ENCODE measurements at places on chromosomes 2 and 18.

DNA sequence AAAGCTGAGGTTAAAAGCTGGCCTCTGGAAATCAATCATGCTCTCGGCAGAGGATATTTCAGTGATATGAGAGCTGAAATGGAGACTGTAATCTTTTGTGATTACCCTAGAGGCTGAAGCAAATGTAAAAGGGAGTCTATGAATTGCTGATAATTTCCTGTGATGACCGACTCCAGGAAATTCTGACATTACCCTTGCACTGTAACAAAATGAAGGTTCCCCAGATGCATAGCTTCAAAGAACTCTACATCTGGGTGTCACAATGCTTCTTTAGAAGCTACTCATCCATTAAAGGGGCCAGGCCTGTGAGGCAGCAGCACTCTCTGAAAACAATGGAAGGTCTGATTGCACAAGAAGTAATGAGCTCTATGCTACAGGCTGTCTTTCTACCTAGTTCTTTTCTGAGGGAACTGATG, 268.2 kb upstream of the SESTD1 start:
- DNase-seq, result no peak

DNA sequence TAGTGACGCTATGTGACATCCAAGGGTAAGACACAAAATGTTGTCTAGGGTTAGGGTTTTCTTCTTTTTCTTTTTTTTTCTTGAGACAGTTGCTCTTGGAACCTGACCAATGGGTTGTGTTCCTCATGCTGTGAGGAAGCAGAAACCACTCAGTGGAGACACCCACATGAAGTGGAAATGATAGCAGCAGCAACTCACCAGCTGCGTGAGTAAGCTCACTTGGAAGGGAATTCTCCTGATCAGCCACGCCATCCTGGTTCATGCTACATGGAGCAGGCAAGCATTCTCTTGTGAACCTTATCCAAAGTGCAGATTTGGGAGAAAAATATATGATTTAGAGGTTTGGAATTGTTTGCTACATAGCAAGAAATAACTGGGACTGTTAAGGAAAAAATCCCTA, 863.7 kb downstream of the EPHA4 start:
- no peak for DNase-seq

- no peak for DNase-seq
Measured at GRCh38 chr18:41745166-41746049, 209.6 kb upstream of the PIK3C3 start.

GRCh38 chr2:127219171-127220070, 678 bp downstream of the CYP27C1 start:
- no peak for DNase-seq

GRCh38 chr2:232955856-232956255, 57.2 kb downstream of the NGEF start:
- DNase-seq, result no peak

DNA sequence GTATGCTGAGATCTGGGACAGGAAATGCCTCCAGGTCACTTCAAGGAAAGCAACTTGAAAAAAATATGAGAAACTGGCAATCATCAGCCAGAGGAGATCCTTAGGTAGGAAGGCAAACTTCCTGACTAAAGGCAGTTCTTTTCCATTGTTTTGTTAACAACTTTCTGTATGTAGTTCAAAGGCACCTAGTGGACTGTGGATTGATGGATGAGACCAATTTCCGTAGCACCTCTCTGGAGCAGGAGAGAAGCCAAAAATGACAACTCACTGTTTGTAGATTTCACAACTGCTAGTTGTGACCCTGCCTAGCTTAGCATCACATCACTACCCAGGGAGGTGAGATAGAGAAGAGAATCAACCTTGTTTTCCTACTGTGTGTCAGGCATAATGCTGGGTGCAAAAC, 21.8 kb upstream of the NOSTRIN start:
- DNase-seq, result no peak

- DNase-seq, result no peak
Measured at GRCh38 chr2:121202541-121203310, 82.3 kb downstream of the TFCP2L1 start.

- DNase-seq, result no peak
Measured at GRCh38 chr18:55252053-55252675, 292.9 kb upstream of the CCDC68 start.

DNA sequence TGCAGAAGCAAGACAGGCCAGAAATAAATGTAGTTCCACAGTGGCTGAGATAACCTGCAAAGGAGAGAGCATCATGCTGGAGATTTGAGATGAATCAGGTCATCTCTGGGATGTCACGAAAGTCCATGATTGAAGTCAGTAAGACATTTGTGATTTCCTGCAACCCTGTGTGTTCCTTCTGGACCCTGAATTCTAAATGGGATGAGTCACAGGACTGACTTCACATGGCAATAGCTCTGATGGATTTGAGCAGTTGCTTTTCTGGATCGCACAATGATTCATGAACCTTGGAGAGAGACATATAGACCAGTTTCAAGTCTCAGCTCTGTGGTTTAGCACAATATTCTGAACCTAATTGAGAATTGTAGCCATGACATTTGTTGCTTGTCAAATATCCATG, 102.9 kb downstream of the TSN start:
- DNase-seq, result no peak

GRCh38 chr2:230779126-230779525, 66.5 kb downstream of the CAB39 start:
- no peak for DNase-seq

DNA sequence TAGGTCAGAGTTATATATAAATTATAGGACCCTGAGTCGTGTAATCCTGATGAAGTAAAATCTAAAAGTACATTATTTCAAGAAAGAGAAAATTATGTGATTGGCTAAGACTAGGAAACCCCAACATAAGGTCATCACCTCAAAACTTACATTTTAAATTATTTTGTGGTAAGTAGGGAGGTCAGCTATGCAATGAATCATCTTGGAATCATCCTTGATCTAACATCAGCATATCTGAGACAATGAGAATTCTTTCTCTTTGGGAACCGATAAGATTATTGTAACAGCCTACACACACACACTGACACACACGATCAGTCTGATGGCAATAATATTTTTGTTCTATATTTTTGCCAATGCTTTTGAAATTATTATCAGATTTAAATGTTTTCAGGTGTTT, 904.8 kb upstream of the CHAC2 start:
- no peak for DNase-seq

DNA sequence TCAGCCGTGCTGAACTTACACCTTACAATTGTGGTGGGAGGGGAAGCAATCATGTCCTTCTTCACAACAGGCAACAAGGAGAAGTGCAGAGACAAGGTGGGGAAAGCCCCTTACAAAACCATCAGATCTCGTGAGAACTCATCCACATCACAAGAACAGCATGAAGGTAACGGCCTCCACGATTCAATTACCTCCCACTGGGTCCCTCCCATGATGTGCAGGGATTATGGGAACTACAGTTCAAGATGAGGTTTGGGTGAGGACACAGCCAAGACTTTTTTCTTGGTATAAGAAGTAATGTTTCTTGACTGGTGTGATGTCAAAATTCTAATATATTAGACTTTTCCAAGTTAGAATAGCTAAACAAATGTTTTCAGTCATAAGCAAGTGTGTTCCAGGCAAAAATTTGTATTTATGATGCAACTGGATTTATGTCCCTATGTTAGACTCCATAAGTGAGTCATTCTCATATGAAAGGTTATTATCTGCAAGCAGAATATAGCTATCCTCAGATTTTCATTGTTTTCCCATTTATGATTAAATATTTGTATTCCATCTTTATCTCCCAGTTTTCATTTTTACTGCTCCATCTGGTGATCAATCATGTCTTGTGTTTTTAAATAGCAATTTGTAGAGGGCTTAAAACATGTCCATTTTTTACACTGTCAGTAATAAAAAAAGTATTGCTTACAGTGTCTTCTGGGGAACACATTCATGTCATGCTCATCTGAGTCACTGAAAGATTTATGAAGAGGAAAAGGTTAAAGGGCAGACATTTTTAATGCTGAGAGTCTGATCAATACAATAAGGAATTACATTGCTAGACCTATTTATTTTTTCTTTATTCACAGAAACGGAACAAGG, 995.2 kb upstream of the CDH2 start:
- DNase-seq, result no peak

DNA sequence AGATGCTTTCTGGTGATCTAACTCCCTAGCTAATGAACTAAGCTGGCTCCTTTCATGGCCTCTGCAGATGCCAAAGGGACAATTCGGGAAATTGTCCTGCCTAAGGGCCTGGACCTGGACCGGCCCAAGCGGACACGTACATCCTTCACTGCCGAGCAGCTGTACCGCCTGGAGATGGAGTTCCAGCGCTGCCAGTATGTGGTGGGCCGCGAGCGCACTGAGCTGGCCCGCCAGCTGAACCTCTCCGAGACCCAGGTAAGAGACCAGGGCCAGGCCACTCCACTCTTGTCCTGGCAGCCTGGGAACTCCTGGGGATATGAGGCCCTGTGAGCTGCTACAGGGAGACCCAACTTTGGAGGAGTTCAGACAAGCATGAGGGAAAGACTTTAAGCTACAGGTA, 14.7 kb upstream of the ATP6V1B1 start:
- no peak for DNase-seq

DNA sequence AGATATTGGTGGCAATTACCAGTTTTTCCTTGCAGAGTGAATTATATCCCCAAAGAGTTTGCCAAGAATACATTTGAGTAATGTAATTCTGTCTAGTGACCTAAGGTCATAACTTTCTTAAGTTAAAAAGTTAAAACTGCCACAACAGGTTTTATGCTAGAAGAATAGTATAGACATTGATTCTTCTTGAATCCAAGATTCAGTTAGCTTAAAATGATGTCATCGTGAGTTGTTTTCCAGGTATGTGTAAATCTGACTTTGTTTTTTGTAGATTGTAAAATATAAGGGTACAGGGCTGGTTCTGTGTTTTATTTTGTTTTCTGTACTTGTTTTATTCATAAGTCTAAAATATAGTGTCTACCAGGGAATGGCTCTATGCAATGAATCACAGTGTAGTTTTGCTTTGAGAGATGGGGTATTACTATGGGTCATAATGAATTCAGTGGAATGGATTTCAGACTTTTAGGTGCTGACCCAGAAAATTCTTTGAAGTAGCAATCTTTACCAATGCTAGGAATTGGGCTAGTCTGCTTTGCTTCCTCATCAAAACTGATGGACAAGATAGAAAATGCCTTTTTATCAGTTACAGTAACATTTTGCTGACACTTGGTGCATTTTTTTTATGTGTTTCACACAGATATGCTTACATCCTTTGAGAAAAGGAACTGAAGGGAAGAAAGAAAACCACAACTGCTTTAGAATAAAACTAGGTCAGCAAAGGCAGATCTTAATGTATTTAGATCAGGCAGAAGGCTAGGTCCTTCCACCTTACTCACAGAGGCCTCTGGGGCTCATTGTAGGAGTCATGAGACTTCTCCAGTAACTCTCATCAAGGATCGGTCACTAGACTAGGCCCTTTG, 20.8 kb upstream of the MGAT5 start:
- DNase-seq, result no peak

GRCh38 chr2:8119782-8120505, 561.9 kb upstream of the ID2 start:
- DNase-seq, result no peak

DNA sequence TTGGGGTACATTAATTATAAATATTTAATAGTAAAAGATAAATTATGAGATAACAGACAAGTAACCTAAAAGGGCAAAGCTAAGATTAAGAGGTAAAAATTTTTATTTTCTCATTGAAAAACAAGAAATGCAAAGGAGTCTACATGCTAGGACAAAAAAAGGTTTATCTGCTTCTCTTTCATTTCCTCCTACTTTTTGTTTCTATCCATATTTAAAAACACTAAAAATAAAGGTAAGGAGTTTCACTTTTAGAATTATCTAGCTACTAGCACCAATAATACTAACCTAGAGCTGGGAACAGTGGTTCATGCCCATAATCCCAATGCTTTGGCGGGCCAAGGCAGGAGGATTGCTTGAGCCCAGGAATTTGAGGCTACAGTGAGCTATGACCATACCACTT, 1551.7 kb upstream of the SLC39A10 start:
- DNase-seq, result no peak

- DNase-seq, result no peak
Measured at GRCh38 chr2:217941886-217942728, 60.7 kb downstream of the TNS1 start.

DNA sequence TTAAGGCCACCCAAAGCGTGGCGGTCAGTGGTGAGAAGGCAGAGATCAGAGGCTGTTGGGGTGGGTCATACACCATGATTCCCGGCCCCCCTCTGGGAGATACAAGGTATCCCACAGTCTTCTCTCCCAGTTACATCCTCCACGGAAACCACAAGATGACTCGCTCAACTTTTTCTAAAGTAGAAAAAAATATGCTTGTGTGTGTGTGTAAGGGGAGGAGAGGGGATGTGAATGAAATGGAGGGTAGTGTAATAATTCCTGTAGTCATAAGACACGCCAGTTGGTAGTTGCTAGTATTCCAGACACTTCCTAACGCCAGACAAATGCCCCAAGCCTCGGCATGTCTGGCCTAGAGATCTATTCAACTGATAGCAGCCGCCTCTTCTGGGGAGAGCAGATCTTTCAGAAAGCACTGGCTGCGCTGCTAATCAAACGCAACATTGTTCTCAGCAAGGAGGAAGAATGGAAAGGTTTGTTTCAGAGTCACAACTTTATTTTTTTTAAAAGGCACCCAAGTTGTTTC, 143.5 kb downstream of the TGIF1 start:
- DNase-seq, result no peak

GRCh38 chr2:23533338-23533695, 148.3 kb downstream of the KLHL29 start:
- no peak for DNase-seq

DNA sequence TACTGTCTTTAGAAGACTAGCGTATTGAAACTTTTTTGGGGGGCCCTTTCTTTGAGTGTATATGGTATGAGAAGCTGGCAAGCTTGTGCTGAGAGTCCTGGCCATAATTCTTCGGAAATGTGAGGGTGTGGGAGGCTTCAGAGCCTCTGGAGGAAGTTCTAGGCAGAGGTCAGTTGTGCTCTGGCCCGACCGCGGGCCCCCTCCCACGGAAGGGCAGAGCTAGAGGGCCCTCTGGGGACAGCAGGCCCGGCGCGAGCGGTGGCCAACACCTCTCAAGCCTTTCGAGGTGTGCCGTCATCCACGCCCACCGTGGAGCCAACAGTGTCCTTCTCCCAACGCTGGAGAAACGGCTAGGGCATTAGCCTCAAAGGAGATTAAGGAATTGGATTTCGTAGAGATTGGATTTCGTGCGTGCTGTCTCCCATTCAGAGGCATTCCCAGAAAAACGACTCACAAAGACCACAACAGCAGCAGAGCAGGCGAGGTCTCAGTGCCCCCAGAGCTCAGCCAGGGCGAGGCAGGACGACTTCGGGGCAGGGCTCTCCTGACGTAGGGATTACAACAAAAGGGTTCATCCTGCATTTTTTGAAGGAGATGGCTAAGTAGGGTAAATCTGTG, 2.2 kb upstream of the MTCL1 start:
- DNase-seq, result no peak
